ENCODE measurements at places on chromosomes 12 and 14.
A peak's percentile ranks its signal among the peaks of the same experiment; 100 is the strongest.

DNA sequence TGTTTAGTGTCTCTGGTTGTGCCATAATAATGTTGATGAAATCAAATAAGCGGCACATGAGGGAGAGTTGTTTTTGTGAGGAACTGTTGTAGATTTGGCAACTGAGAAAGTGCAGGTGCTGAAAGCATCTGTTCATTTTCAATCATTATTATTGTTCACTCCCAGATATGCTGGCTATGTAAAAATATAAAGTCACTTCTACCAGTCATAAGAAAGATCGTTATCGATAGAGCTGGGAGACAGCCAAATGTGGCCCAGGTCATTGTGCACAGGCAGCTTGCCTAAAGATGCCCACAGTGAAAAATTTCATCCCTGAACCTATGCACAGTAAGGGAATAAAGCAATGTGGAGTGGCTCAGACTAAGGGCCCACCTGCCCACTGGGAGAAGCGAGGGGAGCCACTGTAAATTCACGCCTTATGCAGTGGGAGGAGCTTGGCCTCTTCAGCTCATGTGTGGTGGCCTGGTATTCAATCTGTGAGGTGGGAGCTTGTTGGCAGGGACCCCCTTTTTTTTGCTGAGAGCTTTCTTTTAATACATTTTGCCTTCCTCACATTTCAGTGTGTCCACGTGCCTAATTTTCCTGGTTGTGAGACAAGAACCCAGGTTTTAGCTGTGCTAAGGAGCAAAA is 1490.8 kb upstream of the TMEM132C start:
- no peak for DNase-seq

DNA sequence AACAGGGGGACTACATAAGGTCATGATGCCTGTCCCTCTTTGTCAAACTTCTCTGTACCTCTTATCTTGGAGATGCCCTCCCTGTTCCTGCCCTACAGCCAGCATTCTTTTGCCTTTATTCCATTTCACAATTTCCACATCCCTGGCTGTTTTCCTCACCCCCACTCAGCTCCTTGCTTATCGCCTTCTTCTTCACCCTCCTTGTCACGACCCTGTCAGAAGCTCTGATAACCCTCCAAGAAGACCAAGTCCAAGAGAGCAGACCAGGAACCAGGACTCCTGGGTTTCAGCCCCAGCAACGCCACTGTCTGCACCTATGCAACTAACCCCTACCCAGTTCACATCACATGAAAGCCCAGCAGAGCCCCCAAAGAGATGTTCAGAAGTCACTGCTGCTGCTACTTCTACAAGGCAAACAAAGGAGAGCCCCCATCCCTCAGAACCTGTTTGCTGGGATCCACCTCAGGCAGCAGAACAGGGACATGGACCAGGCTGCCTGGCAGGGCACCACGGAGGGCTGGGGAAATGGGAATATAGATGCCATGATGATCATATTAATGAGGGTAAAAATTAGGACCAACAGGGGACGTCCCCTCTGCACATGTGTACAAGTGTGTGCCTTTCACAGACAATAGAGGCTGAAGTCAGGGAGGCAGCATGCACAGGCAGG is 92.8 kb downstream of the SINHCAF start:
- DNase-seq = no peak

DNA sequence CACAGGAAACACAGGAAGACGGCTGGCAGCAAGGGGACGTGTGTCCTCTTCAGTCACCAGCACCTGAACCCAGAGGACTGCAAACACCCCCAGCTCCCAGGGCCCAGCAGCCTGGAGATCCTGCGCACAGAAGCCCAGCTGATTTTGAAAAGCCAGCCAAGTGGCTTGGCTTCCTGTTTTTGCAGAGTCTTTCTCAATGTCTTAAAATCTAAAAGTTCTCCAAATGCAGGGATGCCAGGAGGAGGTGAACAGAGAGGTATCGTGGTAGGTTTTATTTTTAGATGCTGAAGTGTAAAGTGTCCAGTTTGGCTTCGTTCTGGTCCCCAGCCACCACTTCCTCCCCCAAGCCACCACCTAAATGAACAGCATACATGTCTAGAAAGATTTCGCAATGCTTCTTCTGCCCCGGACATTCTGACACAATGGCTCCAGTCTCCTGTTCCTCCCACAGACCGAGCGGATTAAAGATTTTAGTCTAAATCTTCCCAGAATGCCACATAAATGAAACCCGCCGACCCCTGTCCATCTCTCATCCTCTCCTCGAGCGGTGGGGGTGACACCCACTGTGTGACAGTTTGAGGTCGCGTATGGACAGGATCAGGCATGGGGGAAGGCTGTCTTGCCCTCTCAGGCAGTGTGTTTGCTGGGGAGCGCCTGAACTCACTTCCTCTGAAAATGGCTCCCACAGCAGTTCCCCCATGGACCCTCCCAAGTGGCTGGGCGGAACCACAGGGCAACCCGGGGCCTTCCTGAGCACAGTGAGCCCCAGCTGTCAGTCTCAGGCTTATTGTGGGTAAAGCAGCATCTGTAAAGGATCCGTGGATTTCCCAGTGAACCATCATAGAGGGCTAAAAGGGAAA is 41.6 kb downstream of the ITPK1 start:
- DNase-seq = no peak

DNA sequence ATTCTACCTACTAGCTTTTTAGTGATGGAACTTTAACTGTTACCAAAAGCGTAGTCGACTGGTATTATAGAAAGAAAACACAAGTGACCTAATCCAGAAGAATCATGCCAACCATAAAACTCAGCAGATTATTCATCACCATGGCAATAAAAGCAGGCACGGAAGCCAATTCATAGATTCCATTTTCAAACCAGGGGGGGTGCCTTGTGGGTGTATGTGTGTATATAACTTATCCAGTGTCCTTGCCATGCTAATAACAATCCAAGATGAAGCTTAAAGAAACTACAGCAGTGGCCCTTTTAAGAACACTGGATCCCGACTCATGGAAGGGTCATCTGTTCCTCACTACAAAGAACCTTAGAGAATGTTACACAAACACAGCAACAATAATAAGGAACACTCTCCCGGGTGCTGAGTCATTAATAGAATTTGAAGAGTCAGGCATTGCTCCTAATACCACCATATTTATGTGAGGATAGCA is 61.0 kb downstream of the EPS8 start:
- peak; percentile 47 for DNase-seq

- DNase-seq = no peak
Observed at GRCh38 chr14:22456998-22457594, 131.9 kb downstream of the DAD1 start.

- peak; percentile 53 for DNase-seq
Observed at GRCh38 chr14:90645842-90646443, 170.3 kb downstream of the TTC7B start.

GRCh38 chr12:55847603-55848291 is 5.0 kb upstream of the MMP19 start:
- peak; percentile 40 for DNase-seq

DNA sequence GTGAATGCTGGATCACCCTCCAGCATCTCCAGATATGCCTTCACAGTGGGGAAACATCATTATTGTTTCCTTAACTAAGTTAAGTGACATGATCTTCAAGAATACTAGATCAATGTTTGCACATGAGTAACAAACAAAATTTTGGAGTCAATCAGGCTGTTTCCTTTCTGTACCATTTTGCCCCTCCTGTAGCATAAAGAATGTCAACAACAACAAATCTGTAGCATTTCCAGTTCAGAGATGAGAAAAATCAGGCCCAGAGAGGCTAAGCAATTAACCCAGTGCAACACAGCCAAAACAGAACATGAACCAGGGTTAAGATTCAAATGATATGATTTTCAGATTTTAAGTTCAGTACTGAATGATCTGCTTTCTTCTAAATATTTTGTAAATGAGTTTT is 31.7 kb downstream of the SRRM4 start:
- DNase-seq = no peak

DNA sequence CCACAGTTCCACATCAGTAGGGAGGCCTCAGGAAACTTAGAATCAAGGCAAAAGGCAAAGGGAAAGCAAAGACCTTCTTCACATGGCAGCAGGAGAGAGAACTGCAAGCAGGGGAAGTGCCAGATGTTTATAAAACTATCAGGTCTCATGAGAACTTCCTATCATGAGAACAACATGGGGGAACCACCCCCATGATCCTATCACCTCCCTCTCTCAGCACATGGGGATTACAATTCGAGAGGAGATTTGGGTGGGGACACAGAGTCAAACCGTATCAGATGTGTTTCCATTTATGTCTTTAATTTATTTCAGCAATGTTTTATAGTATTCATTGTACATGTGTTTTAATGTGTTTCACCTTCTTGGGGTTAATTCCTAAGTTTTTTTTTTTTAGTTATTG is 25.8 kb downstream of the METAP2 start:
- no peak for DNase-seq

DNA sequence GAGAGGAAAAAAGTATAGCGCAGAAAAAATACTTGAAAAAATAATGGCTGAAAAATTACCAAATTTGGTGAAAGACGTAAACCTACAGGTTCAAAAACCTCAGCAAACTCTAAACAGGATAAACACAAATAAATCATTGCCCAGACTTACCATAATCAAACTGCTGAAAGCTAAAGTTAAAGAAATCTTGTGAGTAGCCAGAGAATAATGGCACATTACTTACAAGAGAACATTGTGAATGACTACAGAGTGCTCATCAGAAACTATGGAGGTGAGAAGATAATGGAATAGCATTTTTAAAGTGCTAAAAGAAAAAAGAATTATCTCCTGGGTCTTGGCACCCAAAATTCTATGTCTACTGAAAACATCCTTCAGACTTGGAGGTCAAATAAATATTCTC is 36.0 kb downstream of the ATF1 start:
- DNase-seq = no peak
